ENCODE measurements at places on chromosomes 1 and 21.

- no peak for DNase-seq
These were observed 6.6 kb downstream of the UBR4 start for GRCh38 chr1:19203440-19203839.

GRCh38 chr1:116666187-116667077, 1.1 kb downstream of the IGSF3 start:
- no peak for DNase-seq

- no peak for DNase-seq
These were observed 585.2 kb upstream of the B3GALT2 start for GRCh38 chr1:193771596-193771995.

- no peak for DNase-seq
These were observed 56.0 kb upstream of the DPYD start for GRCh38 chr1:97976801-97977200.

GRCh38 chr1:218693599-218693998, 348.5 kb downstream of the TGFB2 start:
- DNase-seq = no peak

DNA sequence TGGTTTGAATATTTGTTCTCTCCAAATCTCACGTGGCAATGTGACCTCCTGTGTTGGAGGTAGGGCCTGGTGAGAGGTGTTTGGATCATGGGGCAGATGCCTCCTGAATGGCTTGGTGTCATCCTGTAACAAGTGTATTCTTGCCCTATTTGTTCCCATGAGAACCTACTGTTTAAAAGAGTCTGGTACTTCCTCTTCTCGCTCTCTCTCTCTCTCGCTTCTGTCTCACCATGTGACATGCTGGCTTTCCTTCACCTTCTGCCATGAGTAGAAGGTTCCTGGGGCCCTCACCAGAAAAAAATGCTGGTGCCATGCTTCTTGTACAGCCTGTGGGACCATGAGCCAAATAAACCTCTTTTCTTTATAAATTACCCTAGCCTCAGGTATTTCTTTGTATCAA, 8.4 kb upstream of the PAXBP1 start:
- DNase-seq = no peak

DNA sequence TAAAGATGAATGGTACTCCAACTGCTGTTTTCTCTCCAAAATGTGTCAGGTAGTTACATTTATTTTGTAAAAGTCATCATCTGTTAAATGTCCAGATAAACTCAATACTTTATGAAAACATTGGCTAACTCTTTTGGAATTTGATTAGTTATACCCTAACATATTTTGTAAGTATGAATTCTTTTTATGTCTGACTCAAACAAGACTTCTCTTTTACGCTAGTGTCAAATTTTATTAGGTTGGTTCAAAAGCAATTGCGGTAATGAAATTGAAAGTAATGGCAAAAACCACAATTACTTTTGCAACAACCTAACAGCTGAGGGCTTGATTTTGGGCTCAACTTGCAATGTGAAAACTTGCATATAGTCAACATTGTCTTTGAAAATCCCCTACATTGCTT, 41.0 kb upstream of the USP25 start:
- peak; percentile 36 for DNase-seq

DNA sequence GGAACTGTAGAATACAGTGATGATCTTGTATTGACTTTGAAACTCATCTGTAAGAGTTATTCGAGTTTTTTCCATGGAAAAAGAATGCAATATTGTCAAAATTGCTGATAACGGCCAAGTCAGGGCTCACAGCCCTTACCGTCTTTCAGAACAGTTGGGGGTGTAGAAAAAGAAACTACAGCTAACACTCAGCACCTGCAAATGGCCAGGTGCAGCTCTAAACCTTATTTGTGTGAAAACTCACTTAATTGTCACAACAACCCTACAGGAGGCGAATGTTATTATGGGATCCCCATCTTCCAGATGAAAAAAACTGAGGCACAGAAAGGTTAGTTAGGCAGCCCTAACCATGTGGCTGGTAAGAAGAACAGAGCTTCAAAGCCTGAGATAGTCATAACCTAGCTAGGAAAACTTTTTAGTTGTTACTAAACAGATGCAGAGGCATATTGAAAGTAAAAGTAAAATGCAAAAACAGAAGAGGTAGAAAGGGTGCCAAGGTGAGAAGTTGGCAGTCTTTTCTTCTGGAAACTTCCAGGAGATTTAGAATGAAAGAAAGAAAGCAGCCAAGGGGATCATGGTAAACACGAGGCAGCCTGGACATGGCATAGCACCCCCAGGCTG, 76.4 kb downstream of the DSCAM start:
- DNase-seq = no peak

GRCh38 chr1:42999308-42999707, 40.6 kb upstream of the SLC2A1 start:
- DNase-seq = no peak

DNA sequence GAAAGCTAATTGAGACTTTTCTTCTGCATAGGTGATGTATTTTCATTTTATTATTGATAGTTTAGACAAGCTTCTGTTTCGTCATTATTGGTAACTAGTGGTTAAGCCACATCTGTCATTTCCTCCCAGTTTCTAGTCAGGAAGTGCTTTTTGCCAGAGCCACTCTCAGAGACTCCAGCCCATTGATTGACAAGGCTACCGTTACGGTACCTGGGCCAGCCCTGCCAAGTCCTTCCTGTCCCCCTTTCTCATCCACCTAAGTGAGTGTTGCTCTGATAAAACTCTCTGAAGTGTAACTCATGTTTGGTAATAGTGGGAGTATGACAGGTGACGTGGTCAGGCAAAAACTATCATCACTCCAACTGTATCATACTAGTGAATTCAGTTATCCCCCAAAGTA, 29.6 kb upstream of the AGL start:
- DNase-seq = peak; percentile 54
